Inflammatory macrophage (primary cell): ENCODE measurements at places on chromosomes 7 and 10.
A peak's percentile ranks its signal among the peaks of the same experiment; 100 is the strongest.

DNA sequence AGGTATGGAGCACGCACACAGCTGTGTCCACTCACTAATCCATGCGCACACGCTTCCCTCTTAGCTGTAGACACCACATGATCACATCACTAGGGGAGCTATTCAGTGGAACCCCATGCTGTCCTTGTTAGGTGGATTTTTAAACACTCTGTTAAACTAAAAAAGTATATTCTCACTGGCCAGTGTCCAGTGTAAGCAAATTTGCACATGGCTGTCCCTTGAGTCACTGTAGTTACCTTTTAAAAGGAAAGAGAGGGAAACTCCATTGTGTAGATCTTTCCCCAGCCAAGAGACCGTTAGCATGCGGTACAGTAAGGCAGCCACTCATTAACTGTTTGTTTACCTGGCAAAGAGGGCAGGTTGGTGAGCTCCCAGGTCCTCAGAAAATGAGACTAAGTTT is 81.6 kb upstream of the INSYN2A start:
- DNase-seq = no peak

GRCh38 chr10:24503461-24504320 is 220.0 kb downstream of the ARHGAP21 start:
- no peak for DNase-seq

DNA sequence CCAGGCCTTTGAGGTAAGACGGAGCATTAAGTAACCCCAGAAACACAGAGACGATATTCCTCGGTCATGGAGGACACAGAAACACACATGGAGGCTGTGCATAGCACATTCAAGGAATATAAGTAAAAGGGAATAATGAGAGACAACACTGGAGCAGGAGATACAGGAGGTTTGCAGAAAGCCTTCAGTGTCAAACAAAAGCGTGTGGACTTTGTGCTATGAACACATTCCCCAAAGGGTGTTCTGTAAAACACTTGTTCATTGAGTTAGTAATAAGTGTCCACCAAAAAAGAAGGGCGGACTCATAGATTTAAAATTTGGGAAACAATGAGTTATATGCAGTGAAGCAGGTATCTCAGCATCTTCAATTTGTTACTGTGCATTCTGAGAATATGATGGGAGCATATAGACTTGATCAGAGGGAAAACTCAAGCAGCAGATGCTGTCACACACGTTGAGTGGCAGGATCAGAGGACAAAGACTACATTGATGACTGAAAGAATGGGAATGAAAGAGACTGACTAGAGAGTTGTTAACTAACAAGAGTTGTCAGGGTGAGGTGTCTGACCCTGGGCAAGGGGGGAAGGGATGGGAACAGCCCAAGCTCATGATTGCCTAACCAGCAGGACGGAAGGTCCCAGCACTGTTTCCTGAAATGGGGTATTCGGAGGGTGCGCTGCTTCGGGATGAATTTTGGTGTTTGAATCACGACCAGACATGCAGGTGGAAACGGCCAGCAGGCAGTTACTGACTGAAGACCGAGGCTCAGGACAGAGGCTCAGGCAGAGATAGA is 85.2 kb upstream of the VIPR2 start:
- no peak for DNase-seq

GRCh38 chr7:50599385-50599784 is 34.2 kb upstream of the DDC start:
- DNase-seq = no peak

- no peak for DNase-seq
These were observed 18.7 kb downstream of the CCDC136 start for GRCh38 chr7:128810473-128810872.

- DNase-seq = no peak
These were observed 29.2 kb upstream of the EGFR start for GRCh38 chr7:54989453-54990225.

GRCh38 chr7:12722636-12723605 is 35.5 kb downstream of the ARL4A start:
- DNase-seq = peak; percentile 58

GRCh38 chr10:70192326-70192968 is 22.1 kb upstream of the SAR1A start:
- DNase-seq = no peak

DNA sequence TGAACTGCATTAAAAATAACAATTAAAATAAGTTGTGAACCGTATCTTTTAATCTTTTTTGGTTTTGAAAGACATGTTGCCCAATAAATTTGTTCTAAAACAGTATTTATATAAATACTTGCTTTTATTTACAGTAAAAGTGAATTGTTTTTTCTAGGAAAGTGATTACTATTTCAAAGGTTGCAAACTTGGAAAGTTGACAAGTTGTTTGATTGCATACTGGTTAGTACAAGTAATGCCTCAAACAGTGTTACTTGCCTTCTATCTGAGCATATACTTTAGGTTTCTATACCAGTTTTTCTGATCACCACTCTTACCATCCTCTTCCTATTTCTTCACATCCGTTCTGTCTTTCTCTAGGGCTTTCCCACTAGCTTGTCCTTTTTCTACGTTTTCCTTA is 212.6 kb downstream of the FOXP2 start:
- no peak for DNase-seq

GRCh38 chr10:78559661-78560340 is 509.0 kb upstream of the ZMIZ1 start:
- no peak for DNase-seq

DNA sequence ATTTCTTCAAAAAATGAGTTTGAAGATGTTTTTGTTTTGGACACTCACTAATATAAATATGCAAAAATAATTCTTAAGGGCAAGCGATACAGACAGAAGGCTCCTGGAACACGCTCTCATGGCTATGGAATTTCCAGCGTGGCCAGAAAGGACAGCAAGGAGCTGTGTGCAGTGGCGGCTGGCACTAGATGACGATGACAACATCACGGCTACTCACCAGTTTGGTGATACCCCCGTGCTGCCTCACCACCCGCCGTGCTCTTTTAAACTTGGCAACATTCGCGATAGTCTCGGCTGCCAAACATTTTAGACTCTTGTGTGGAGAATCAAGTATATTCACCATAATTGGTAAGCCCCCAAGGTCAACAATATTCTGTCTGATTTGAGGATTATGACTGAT is 54.9 kb downstream of the ODAD2 start:
- no peak for DNase-seq

DNA sequence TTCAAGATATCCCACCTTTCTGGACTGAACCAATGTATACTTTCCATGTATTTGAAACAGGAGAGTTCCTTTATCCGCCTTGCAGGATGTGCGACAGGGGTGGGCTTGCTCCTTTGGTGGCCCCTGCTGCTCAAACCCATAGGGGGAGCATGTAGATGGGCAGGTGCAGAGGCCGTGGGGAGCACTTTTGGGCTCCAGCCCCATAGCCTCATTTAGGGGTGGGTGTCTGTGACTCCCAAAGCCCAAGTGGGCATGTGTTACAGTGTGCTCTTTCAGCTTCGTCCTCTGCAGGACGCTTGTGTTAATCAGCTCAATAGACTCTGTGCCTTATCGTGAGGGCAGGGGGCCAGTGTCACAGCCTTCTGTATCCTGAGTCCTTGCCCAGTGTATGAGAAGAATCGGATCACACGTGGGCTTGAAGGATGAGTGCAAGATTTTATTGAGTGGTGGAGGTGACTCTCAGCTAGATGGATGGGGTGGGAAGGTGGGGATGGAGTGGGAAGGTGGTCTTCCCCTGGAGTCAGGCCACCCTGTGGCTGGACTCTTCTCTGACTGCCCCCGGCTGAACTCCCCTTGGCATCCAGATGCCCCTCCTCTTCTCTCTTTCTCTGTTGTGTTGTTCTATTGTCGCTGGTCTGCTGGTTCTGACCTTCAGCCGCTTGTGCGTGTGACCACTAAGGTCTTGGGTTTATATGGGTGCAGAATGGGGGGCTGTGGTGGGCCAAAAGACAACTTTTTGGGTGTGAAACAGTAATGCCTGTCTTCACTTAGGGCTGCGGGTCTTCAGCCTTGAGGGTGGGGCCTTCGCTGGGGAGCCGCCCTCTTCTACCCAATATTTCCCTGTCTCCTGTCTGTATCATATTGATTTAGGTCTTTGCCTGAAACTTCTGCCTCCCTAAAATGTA is 262.2 kb downstream of the GLRX3 start:
- no peak for DNase-seq

- no peak for DNase-seq
These were observed 241.5 kb upstream of the SP8 start for GRCh38 chr7:21028186-21028585.

DNA sequence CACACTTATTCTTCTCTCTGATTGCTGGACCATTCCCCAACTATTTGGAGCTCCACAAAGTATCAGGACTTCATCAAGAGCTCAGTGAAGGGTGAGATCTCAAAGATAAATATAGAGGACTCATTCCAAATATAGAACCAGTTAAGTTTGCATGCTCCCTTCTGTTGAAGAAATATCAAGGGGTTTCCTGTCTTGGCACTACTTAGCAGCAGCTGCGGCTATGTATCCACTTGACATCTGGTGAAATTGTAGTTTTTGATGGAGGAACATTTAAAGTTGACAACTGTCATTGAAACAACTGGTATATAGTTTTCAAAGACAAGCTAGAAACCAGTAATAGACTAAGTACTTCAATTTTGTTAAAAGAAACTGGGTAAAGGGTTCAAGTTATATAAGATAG is 1.0 kb upstream of the SPAG6 start:
- no peak for DNase-seq

DNA sequence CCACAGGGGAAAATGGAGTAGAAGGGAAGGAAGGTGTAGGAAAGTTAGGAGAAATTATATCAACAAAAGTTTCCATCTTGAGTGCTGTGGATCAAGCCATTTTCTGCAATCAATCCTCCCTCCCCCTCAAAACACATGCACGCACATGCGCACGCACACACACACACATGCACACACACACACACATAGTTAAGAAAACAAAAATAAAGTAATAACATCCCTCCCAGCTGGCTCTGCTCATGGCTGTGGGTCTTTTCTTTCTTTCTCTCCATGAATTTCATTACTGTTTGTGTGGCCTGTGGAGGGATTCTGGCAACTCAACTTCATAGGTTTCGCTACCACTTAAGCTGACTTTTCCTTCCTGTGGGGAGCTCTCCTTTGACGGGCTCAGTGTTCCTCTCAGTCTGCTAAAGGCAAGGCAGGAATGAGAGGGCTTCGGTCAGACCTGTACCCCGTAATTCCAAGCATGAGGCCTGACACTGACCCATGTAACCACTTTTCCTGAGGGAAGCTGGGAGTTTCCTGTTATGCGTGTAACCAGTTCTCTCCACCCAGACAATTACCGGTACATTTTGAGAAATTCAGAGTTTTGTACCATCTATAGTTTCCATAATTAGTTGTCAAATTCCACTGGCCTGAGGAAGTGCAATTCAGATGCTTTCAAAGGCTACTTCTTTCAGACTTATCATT is 79.8 kb downstream of the ZNF92 start:
- no peak for DNase-seq

DNA sequence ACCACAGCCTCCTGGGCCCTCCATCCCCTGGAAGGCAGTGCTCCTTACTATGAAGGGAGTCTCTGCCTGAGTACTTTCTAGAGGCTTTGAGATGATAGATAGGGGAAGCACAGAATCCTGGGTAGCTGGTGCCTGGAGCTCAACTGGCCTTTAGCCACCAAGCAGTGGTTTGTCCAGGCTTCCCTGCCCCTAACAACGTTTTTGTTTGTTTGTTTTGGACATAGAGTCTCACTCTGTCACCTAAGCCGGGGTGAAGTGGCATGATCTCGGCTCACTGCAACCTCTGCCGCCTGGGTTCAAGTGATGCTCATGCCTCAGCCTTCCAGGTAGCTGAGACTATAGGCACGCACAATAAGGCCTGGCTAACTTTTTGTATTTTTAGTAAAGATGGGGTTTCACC is 289.4 kb downstream of the PLXNA4 start:
- no peak for DNase-seq

DNA sequence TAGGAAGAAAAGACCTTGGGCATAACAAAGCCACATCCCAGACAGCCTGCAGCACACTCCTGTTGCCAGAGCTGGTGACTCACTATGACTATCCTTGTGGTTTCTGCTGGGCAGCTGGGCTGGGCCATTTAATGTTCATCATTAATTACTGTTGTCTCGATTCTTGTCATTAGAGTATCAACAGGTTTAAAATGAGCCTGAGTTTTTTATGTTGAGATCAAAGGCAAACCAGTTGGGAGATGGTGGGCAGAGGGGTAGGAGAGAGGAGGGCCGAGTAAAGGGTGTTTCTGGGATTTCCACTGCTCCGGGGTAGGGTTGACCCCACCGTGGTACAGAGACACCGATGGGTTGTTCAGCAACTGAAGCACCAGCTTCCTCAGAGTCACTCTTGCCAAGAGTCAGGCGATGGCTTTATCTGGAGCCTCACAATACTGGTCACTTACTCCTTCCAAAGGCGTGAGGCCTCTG is 128.7 kb upstream of the LYZL1 start:
- no peak for DNase-seq

DNA sequence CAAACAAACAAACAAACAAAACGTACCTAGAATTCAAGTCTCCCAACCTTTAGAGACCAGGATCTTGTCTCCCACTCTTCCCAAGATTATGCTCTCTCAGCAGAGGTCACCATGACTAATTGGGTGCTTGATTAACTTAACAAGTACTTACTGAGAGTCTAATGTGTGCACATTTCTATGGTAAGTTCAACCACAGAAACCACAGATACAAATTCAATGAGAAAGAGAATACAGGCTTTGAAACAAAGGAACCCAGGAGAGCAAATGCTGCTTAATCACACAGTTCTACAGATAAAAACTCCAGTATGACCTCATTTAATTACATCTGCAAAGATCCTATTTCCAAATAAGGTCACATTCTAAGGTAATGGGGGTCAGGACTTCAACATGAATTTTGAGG is 142.8 kb downstream of the DNAJC1 start:
- no peak for DNase-seq

DNA sequence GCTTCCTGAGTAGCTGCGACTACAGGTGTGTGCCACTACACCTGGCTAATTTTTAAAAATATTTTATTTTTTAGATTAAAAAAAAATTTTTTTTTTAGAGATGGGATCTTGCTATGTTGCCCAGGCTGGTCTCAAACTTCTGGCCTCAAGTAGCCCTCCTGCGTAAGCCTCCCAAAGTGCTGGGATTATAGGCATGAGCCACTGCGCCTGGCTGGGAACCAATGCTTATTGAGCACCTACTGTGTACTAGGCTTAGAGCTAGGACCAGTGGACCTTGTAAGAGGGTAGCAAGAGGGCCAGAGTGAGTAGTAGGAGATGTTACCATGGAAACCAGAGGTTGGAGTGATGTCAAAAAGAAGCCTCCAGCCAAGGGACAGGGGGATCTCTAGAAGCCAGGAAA is 31.2 kb downstream of the COL26A1 start:
- DNase-seq = no peak

GRCh38 chr7:134287916-134288659 is 28.6 kb downstream of the SLC35B4 start:
- DNase-seq = peak; percentile 8
